ENCODE measurements at places on chromosomes 16 and 17. TPM values are rescaled to one million over a fixed set of nuclear protein-coding genes. Genes with fewer than 3 reads are reported as not detected.
A peak's percentile ranks its signal among the peaks of the same experiment; 100 is the strongest.

DNA sequence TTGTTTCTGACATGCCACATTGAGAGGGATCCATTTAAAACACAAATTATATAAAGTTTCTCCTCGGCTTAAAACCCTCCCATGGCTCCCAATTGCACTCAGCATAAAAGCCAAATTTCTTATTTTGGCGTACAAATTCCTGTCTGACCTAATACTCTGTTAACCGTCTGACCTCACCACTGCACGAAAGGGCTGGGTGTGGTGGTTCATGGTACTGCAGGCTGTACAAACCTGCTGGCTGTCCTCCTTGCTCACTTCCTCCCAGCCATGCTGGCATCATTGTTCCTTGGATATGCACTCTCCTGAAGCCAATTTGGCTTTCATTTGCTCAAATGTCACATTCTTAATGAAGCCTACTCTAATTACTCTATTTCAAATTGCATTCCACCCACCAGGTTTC is 301.6 kb upstream of the C16orf82 start:
- DNase-seq, result no peak
- H3K27me3 ChIP-seq, result peaks cover 23% of the 10 kb centered on the region
- H3K4me3 ChIP-seq, result no peak overlapping the region

GRCh38 chr17:34371405-34372100 is 8.5 kb upstream of the CCL1 start:
- H3K36me3 ChIP-seq, result no peaks in the 10 kb centered on the region
- H3K4me3 ChIP-seq, result no peak overlapping the region
- peaks cover 12% of the 10 kb centered on the region for H3K27me3 ChIP-seq
- no peak overlapping the region for H3K27ac ChIP-seq
- peaks cover 9% of the 10 kb centered on the region for H3K4me1 ChIP-seq

Gene TEX14
- total RNA-seq, result 1.3 TPM

GRCh38 chr17:72702998-72703397 is 389.5 kb downstream of the SLC39A11 start:
- no peak for DNase-seq
- no peaks in the 10 kb centered on the region for H3K4me1 ChIP-seq

Gene TBX4
- not detected for total RNA-seq

- no peak overlapping the region for H3K4me3 ChIP-seq
- no peaks in the 10 kb centered on the region for H3K27me3 ChIP-seq
- no peak overlapping the region for H3K27ac ChIP-seq
- no peak for DNase-seq
- no peaks in the 10 kb centered on the region for H3K36me3 ChIP-seq
- H3K4me1 ChIP-seq, result no peaks in the 10 kb centered on the region
Measured at GRCh38 chr17:41659427-41660212, 29.1 kb upstream of the EIF1 start.

GRCh38 chr17:82750241-82750908 is 1.5 kb upstream of the TBCD start:
- H3K27me3 ChIP-seq, result no peaks in the 10 kb centered on the region
- H3K27ac ChIP-seq, result peak overlapping the region; percentile 46
- peak overlapping the region; percentile 53 for H3K4me3 ChIP-seq
- DNase-seq, result no peak
- H3K4me1 ChIP-seq, result peaks cover 8% of the 10 kb centered on the region
- no peaks in the 10 kb centered on the region for H3K36me3 ChIP-seq

DNA sequence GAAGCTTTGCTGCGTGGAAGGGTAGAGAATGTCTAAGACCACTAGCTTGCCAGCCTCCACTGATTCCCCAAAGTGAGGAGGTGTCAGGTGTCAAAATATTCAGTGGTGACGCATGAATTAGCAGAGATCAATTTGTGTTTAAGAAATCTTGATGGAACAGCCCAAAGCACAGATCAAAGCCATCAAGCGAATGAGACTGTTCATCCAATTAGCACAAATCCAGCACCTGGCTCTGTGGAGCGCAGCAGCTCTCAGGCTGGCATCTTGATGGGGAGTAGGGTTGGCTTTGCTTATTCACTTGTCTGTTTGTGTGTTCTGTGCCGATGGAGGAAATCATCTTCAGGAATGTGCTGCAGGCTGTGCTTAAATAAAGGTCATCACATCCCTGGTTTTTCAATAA is 456.8 kb upstream of the CCL2 start:
- peaks cover 20% of the 10 kb centered on the region for H3K27me3 ChIP-seq
- H3K4me1 ChIP-seq, result no peaks in the 10 kb centered on the region
- no peak for DNase-seq
- H3K4me3 ChIP-seq, result no peak overlapping the region
- no peaks in the 10 kb centered on the region for H3K36me3 ChIP-seq

All from naive thymus-derived CD8-positive, alpha-beta T cell (primary cell).